ENCODE measurements at places on chromosomes 12 and 14.

- DNase-seq: peak; percentile 50
Observed at GRCh38 chr14:64703395-64704142, 655 bp upstream of the PLEKHG3 start.

GRCh38 chr14:80135305-80136088, 75.8 kb downstream of the DIO2 start:
- DNase-seq: peak; percentile 4

DNA sequence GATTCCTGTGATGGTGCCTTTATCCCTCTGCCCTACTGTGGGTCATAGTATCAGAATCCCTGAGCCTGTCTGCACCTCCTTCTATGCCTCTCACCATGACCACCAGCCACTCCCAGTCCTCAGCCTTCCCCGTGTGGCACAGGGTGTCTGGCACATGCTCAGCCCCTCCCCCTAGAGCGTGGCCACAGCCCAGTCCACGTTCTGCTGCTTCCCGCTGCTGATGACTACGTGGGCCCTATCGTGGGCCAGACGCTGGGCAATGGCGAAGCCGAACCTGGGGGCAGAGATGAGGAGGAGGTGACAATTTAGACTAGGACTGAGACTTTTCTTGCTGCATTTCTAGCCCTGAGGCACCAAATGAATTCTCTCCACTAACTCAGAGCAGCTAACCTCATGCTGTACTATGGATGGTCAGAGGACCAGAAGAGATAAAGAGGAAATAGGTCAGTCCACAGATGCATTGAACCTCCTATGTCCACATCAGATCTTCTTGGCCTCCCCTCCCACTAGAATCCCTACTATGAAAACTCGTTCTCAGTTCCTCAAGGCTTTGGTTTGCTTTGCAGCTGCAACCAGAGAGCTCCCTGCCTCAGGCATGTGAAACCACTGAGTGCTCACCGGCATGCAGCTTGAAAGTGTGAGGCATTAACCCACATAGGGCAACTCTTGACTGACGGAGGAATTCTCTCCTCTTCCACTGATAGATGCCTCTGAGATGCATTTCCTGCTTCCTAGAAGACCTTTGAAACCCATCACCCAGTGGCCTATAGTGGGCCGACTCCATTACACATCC, 126.3 kb upstream of the DHRS4 start:
- DNase-seq: peak; percentile 8

DNA sequence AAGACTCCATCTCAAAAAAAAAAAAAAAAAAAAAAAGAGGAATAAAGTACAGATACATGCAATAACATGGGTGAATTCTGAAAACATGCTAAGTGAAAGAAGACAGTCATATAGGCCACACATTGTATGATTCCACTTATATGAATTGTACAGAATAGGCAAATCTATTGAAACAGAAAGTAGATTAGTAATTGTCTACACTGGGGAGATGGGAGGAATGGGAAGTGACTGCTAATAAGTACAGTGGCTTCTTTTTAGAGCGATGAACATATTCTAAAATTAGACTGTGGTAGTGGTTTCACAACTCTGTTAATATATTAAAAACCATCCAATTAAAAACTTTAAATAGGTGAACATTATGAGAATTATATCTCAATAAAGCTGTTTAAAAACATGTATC, 74.4 kb downstream of the ANKS1B start:
- DNase-seq: peak; percentile 4

DNA sequence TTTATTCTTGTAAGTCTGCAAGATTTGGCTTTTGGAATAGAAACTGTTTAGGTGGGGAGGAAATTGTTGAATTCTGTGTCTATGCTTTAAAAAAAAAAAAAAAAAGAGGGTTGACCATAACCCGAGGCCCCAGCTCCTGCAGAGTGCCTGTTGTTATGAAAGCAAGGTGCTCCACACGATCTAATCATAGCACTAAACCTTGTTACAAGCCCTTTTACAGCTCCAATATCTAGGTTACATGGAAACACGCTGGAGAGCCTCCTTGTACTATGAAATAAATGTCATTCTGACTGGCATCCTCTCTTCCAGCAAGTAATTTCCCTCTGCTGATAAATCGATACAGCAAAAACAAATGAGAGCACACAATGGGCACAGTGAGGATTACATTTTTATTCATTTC, 303.1 kb upstream of the SOX5 start:
- DNase-seq: no peak

DNA sequence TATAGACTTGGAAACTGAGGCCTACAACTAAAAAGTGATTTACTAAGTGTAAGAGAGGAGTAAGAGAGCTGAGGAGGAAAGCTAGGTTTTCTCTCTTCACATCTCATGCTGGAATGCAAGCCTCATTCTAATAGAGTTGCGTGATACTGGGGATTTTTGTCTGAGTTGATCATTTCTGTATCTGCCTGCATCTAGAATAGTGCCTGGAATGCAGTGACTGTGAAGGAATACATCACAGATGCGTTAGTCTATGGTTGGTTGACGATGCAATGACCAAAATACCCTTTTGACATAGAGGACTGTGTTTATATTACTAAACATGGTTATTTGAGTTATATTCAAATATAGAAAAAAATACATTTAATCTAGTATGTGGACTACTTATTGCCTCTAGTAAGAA, 9.2 kb upstream of the TMEM117 start:
- DNase-seq: peak; percentile 27

- peak; percentile 81 for DNase-seq
Observed at GRCh38 chr12:54419088-54419887, at the start of gene ITGA5. ITGA5 (minus strand) TSS chr12:54419266; CDS start chr12:54419198, 68 bp downstream.

DNA sequence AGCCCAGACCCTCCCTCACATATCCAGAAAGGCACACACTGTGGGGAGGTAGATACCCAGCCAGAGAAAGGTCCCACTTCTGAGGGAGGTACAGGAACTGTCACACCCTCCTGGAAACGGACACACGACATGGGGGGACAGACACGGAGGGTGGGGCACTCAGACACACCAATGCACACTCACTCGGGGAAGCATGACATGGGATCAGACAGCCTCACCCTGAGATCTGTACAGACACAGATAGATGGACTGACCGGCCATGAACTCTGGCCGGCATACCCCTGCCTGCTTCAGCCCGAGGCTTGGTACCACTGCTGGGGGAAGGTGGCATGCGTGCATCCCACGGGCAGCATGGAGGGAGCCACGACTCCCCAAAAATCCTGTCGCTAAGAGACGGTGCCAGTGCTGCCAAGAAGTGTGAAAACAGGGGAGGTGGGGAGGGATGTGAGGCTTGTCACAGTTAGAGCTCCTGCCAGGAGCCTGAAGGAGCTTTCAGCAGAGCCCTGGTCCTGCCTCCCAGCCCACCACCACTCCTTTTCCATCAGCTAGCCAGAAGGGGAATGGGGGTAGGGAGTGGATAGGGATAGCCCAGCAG, 571 bp downstream of the CPNE6 start:
- no peak for DNase-seq

DNA sequence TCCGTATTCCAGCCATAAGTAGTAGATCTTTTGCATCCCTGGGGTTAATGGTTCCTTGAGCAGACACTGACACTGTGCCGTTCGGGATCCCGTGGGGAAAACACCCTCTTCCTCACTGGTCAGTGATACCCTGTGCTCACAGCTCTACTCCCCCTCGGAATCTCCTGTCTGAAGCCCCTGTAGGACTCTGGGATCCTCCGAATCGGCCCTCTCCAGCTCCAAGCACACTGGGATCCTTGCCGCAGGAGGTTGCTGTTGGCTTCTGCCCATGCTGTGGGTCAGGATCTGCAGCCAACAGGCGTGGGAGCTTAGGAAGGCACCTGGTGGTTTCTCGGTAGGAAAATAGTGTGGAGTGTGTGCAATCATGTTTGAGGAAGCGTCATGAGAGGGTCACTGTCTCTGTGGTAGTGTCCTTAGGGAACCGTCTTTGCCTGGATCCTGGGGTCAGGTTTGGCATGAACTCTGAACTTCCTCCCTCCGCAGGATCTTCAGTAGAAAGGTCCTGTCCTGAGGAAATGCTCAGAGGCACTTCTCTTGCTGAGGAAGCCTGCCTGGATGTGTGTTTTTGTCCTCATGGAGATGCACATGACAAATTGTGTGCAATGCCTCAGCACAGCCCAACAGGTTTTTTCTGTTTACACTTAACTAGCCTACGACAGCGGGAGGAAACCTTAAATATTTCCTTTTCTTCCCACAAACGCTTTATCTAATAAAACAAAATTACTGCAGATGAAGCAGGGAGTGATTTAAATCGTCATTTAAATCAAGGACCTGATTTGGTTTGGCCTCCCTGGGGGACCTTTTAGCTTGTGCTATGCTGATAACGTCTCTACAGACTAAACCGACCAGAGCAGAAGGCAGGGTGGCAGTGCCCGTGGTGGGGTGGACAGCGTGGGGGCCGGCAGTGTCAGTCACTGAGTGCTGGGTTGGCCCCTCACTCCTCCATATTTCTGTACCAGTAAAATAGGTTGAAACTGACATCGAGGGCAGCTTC, 18.7 kb downstream of the FBXL14 start:
- peak; percentile 48 for DNase-seq

GRCh38 chr14:93987815-93988476, 9.2 kb upstream of the CCDC197 start:
- no peak for DNase-seq

DNA sequence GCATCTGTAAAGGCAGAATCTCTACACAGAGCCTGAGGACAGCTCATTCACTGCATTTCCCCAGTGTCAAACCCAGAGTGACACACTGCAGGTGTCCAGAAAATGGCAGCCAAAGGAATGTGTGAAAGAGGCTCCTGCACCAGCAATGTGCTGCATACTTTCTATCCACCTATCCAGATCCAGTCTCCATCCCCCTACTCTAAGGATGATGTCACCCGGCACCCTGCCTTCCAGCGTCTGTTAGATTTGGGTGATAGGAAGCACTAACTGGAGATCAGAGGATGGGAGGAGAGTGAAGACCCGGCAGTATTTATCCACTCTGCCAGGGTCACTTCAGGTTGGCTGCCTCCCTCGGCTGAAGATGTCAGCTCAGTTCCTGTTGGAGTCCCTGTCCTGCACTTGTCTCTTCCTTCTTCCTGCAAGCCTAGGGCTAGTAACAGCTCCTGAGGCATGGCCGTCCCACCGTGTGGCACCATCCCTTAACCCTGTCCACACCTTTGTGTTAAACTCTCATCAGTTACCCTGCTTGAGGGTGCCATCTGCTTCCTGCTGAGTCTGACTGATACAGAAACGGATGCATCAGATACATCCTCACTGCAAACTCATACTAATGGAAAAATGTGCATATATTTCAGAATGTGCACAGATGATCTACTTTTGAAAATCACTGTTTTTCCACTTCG, 13.0 kb upstream of the GPR68 start:
- no peak for DNase-seq

- DNase-seq: no peak
Observed at GRCh38 chr12:49022558-49023178, 4.1 kb upstream of the PRKAG1 start.

DNA sequence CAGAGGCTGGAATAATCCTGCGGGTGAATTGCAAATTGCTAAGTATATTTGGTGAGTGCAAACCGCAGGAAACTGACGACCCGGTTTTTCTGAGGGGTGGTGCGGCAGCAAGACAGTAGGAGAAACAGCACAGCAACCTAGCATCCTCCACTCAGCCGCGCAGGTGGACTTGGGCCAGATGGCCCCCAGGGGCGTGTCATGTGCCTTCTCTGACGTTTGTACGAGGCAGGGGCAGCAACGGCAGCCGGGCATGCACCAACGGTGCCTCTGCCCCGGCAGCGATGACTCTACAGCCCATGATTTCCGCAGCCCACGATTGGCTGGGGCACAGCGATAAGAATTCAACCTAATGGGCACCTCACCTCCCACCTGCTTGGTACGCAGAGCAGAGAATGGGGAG, 11.1 kb upstream of the CLEC2A start:
- DNase-seq: peak; percentile 4

- DNase-seq: no peak
Observed at GRCh38 chr14:37601865-37602264, 6.4 kb downstream of the TTC6 start.

DNA sequence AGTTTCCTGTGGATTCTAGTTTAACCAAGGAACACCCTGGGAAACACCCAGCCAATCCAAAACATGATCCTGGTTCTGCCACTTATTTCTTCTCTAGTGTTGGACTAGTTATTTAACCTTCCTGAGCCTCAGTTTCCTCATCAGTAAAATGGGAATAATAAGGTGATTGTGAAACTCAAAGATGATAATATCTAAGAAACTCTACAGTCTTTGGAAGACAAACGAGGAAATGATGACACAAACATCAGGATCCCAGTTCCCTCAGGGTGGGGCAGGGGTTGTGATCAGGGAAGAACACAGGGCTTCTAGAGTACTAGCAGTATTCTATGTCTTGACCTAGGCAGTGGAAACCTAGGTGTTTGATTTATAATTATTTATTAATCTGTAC, 18.1 kb upstream of the TMEM106C start:
- no peak for DNase-seq

DNA sequence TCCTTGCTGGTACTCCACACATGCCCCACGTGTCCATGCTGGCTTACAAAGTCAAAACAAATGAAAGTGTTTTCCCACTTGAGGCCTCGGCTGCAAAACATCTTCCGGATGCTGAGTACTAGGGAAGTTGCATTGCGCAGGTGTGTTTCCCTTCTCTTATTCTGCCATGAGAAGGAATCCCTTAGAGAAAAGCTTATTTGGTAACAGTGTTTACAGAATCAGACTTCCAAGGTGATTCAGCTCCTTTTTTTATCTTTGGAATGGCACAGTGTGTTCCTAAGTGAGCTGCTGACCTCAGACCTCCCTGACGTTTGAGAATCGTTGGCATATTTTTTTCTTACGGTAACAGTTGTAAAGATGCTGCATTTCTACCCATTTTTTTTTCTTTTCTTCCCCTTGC, 211.3 kb downstream of the ESR2 start:
- peak; percentile 69 for DNase-seq

- DNase-seq: no peak
Observed at GRCh38 chr12:66697404-66697803, 18.5 kb upstream of the GRIP1 start.

DNA sequence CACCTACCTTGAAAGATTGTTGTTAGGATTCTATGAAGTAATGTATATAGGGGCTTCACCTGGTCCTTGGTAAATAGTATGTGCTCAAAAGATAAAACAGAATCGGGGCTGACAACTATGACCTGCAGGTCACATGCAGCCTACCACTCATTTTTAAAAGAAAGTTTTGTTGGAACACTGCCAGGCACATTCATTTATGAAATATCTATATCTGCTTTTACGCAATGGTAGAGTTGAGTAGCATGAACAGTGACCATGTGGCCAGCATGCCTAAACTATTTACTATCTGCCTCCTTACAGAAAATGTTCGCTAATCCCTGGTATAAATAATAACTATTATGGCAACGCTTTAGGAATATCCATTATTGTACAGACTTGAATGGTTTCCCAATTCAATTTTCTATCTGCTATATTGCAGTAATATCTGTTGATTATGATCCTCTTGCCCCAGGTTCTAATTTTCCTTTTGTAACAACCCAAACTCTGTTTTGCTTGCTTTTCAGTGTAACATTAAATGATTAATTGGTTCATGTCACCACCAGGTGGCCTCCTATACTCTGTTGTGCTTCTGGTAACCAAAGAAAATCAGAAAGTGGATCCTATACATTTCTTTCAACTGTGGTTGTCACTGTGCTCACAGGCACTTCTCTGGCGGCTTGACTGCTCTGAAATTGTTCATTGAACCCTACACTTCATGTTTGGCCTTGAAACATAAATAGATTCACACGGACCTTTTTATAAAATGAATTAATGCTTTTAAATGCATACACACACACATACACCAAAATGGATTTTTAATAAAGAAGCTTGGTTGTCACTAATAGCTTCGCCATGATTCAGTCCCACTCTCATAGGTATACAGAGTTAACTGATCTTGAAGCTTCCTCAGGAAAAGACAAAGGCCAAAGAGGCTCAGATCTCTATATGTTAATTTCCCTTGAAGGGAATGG, 227.7 kb upstream of the NPAS3 start:
- DNase-seq: peak; percentile 74
